Keratinocyte (primary cell): ENCODE measurements at places on chromosomes 7 and 10.

GRCh38 chr10:126205486-126206205 is 182.6 kb downstream of the ADAM12 start:
- DNase-seq: no peak
- H3K27me3 ChIP-seq: no peaks in the 10 kb centered on the region

GRCh38 chr10:78258323-78259030 is 224.8 kb downstream of the RPS24 start:
- H3K4me1 ChIP-seq: peaks cover 10% of the 10 kb centered on the region
- H3K27me3 ChIP-seq: no peaks in the 10 kb centered on the region
- no peaks in the 10 kb centered on the region for H3K36me3 ChIP-seq
- DNase-seq: no peak
- no peak overlapping the region for H3K4me3 ChIP-seq

DNA sequence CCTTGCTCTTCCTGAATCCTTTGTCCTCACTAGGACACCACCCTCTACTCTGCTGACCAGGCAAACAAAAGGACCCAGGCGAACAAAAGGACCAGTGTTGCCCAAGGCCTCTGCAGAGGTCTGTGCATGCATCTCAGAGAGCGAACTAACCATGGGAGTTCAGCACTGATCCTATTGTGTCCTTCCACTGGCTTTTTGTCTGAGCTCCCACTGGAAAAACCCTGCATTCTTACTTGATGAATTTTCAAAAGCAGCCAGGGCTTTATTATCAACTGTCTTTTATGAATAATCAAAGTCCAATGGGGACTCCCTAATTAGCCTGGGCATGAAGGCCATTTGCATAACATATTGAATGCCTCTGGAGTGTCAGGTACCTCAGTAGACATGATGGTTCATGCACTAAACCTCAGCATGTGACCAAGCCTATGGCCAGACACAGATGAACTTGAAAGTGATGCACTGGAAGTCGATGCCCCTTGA is 140.6 kb downstream of the KCNMA1 start:
- H3K4me3 ChIP-seq: no peak overlapping the region
- H3K27me3 ChIP-seq: no peaks in the 10 kb centered on the region
- no peaks in the 10 kb centered on the region for H3K36me3 ChIP-seq
- H3K4me1 ChIP-seq: peaks cover 21% of the 10 kb centered on the region
- H3K27ac ChIP-seq: no peak overlapping the region

- no peak overlapping the region for H3K4me3 ChIP-seq
- no peak for DNase-seq
- no peak overlapping the region for H3K27ac ChIP-seq
- H3K4me1 ChIP-seq: no peaks in the 10 kb centered on the region
- H3K36me3 ChIP-seq: no peaks in the 10 kb centered on the region
These were observed 310.5 kb upstream of the HGF start for GRCh38 chr7:82080254-82080927.
